Left renal pelvis (tissue), 4 donors: ENCODE measurements at places on chromosomes 2 and 18.

- no peak for DNase-seq
These were observed 1.3 kb downstream of the YWHAQ start for GRCh38 chr2:9629222-9630116.

DNA sequence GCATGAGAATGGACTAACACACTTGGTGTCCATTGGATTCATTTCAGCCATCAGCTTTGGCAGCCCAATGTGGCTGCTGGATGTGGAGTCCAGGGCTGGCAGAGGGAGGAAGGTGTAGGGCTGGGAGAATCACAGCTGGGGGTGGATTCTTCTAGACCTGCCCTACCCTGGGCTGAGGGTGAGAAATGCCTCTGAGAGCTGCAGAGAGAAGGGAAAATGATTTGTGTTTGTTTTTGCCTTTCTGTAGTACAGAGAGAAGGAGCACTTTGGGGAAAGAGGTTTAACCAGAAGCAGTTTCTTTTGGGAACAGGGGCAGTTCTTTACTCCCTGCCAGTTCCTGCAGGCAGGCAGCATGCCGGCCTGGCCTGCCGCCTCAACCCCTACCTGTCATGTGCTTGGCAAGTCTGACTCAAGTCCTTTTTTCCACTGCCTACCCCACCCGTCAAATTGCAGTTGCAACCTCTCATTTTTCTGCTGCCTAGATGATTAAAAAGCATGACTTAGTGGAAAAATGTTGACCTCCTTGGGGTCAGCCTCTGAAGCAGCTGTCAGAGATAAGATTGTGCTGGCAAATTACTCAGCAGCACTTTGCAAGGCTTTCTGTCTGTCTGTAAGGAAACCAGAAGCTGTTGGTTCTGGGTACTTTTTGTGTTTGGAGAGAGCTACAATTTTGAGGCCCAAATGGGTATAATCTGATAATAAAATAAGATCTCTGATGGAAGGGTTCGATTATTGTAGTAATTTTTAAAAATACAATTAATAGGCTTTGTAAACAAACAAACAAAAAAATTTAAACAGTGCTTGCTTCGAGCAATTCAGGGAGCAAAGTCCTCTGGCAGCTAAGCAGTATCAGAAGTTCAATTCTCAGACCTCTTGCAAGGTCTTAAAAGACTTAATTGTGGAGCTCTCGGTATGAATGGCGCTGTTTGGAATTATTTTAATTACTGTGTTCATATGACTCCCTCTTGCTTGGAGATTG, 21.7 kb downstream of the LBH start:
- DNase-seq: no peak

DNA sequence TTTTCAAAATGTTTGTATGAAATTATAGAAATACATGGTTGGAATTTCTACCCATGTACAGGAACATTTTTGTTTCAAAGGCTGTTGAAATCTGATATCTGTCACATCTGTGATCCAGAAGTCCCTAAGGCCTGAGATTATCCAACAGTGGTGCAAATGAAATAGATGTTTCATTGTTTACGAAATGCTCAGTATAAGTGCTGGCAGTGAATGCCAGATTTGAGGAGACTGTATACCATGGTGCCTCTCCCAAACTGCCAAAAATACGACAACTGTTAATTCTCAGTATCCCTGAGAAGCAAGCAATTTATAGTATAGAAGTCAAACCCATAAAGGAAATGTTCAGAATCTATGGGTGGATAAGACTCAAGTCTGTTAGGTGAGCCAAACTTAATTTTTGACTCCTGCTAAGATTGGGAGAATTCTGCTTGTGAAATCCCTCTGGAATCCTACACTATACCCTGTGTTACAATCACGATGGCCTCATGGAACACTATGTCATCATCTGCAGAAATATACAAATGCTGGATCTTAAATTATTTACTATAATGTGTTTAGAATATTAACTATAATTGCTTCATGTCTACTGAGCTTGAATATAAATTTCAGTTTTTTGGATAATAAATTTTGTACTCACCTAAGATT, 71.2 kb upstream of the DOCK10 start:
- DNase-seq: no peak

GRCh38 chr18:35376742-35377695, at the start of gene ZNF396:
Gene ZNF396, minus strand, starts transcription at chr18:35377337. Its CDS starts 3,045 bp downstream, at chr18:35374292.
- DNase-seq: no peak

DNA sequence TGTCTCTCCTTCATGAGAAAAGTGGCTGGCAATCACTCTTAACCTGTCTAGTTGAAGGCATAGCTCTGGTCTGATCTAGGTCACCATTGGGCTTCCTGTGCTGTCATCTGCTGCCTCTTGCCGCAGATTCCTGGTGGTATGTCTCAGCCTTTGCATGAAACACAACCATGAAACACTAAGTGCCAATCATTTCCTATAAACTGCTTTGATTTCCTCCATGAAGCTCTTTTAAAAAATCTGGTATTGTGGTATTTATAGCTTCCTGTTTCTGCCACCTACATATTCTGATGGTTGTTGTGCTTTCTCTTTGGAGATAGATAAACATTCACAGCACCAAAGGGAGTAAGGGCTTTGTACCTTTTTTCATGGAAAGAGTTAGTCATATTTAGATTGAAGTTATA, 120.0 kb upstream of the EPC2 start:
- no peak for DNase-seq

- no peak for DNase-seq
These were observed 25.9 kb downstream of the TTLL4 start for GRCh38 chr2:218736531-218736930.

DNA sequence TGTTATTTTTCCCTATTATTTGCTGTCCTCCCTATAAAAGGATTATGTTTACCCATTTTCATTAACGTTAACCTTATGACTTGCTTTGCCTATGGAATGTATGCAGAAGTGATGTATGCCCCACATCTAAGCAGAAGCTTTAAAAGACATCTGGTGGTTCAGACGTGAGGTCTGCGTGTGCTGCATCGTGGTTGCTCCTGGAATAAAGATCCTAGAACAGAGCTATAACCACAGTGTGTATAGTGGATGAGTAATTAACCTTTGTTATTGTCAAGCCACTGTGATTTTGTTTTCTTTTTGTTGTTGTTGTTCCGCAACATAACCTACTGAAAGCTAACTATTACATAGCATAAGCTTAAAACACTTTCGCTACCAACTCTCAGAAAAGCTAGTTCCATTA, 20.9 kb upstream of the CFAP36 start:
- no peak for DNase-seq

- no peak for DNase-seq
These were observed 440.5 kb downstream of the NUP35 start for GRCh38 chr2:183564726-183565125.

DNA sequence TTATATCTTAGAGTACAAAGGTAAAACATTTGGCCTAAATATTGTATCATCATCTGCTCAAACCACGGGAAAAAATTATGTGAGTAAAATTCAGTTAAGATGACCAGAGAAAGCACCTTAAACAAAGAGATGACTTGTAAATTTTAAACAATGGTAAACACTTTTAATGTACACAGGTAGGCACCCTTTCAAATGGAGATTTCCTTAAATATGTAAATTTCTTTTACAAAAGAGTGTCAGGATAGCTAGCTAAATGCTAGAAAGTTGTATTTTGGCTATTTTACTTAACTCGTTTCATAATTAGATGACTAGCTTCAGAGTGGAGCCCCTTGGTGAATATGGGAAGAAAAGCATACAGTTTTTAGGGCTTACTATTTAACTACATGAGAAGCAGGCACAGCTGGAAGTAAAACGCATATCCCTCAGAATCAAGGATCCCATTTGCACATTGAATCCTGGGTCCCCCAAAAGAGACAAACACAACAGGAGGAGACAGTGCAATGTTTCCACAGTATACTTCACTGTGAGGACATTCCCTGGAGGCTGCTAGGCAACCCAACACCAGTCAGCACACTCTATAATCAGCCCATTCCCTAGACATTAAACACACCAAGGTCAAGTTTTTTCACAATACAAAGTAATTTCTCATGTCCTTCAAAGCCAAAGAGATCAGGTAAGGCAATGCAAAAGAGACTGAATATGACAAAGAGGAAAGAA, 1154.4 kb downstream of the DPP10 start:
- DNase-seq: no peak

DNA sequence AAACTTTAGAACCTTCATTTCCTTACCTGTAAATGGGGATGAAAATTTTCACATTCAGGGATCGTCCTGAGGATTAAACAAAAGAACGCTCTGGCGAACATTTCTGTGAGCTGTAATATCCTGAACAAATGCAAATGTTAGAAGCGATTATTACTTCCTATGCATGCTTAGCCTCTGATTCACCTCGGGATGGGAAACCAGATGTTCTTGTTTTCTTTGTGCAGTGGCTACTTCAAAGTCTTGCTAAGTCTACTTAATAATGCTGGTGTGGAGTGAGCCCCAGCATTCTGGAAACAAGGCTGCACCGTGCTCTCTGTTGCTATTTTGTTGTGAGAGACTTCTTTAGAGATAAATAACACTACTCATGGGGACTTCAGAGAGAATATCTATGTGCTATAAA, 119.1 kb upstream of the PELI1 start:
- DNase-seq: no peak

- no peak for DNase-seq
These were observed 161.6 kb downstream of the BCL11A start for GRCh38 chr2:60391649-60392375.
